ENCODE measurements at places on chromosomes 6 and 20.

DNA sequence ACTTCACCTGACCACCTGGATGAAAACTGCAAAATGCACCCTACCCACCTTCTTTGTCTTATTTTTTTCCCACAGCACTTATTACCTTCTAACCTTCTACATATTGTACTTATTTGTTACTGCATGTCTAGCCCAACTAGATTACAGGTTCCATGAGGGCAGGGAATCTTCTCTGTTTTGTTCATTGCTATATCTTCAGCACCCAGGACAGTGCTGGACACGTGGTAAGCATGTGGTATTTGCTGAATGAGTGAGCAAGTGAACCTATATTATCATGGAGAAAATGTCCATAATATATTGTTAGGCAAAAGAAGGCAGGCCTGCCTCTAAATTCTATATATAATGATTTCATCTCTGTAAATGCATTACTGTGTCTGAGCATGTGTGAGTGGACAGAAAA is 107.0 kb downstream of the TRERF1 start:
- no peak for DNase-seq

- no peak for DNase-seq
Measured at GRCh38 chr6:136873748-136874147, 48.4 kb upstream of the SLC35D3 start.

GRCh38 chr20:24933266-24933908 is 15.7 kb upstream of the CST7 start:
- DNase-seq: no peak

DNA sequence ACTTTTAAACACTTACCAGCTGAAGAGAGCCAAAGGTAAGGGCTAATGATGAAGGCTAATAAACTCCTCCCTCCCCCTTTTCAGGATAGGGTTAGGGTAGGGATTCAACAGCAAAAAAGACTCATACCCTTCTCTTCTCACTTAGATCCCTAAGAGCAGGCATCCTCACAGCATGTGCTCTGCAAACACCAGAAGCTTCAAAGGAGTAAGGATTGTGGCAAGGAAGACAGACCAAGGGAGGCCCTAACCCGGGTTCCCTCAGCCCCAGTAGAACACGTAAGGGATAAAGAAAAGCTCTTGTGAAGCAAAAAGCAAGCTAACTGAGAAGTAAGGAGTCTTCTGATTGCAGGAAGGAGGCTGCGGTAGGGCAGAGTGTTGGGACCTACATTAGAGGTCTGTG is 11.6 kb downstream of the MAP3K7 start:
- no peak for DNase-seq

DNA sequence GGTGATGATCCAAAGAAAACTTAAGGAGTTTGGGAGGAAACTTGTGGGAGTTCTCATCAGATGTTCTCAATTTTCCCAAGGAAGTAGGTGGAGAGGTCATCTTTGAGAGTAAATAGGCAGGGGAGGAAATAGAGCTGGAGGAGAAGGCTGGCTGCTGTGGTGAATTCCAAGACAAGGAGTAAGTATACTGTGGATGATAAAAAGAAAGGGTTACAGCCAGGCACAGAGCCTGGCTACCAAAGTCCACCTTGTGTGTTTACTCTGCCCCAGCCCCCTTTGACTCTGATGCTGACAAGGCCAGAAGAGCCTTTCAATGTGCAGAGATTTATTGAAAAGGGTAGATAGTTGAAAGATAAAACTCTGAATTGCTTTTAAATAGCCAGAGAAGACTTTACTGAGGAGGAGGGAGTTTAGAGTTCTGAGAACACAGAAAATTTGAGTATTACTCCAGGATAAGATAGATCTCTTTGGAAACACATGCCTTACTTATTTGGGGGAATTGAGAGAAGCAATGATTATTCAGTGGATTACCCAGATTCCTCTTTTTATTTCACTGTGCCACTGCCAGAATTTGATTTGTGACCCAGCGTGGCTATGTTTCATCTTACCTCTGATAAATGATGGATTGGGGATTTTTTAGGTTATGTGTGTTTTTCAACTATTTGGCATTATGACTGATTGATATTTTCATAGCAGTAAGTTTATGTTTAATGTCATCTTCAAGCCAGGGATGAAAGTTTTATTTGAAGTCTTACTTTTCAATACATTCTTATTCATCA is 182.6 kb upstream of the JAG1 start:
- DNase-seq: peak; percentile 4

- DNase-seq: no peak
Measured at GRCh38 chr6:21110684-21111083, 482.9 kb upstream of the SOX4 start.

- no peak for DNase-seq
Measured at GRCh38 chr20:57159193-57159851, 107.1 kb downstream of the BMP7 start.

DNA sequence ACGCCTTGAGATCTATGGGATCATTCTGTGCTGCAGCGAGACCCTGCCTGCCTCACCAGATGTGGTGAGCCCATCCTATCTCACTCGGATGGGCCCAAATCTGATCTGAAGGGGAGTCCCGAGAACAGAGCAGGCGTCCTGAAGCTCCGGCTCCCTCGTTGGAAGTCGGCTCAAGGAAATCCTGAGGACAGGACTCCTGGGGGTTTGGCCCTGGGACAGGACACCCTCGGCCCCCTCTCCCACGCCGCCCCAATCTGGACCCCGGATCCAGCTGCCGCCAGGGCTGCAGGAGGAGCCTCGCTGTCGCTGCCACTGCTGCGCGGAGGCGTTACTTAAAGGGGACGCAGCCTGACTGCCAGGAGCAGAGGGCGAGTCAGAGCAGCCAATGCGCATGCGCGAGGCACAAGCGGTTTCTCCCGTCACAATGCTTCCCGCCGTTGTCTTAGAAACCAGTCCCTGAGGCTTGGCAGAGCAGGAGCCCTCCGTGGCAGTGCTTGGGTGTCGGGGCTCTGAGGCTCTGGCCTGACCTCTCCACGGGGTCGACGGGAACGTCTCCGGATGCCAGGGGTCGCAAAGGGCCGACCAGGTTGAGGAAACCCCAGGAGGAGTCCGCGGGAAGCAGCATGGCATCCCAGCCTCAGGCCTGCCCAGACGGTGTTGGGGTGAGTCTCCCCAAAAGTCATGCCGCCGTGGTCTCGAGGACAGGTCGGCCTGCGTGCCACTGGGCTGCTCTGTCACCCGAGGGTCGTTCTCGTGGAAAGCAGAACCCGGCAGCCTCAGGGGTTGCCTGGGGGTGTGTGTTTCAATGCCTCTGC is 1567.8 kb upstream of the DEFB115 start:
- DNase-seq: peak; percentile 18

- no peak for DNase-seq
Measured at GRCh38 chr6:116420341-116420740, 40.8 kb upstream of the CALHM6 start.

- DNase-seq: no peak
Measured at GRCh38 chr6:52143551-52143950, 42.6 kb upstream of the IL17A start.

Data from AG10803 (cell line).